ENCODE measurements at places on chromosomes 7 and 10.

DNA sequence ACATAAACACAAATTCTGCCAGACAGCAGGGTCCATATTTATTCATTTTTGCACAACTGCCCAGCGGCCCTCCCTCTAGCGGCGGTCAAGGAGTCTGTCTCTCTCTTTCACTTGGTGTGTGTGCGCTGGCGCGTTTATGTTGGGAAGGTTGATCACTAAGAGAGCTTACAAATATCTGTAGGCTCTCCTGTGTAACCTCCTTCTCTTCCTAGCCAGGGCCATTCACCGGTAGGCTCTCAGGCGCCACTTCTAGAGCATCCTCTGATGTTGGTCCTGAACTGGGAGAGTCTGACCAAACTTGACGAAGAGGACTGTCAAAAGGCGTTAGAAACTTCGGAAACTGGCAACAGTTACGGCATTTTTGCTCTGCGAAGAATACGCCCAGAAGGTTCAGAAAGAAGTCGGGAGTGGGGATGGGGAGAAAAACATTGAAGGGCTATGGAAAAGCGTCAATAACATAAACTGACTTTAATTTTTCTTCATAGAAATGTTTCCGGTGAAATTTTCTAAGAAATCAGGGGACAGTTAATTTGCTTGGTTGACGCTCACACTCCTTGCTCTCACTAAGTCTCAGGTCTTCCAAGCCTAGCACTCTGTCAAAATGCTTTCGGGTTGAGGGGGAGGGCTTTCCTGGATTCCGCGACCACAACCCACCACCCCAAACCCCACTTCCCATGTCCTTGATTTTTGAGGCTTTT, 731.1 kb downstream of the ZWINT start:
- DNase-seq: peak; percentile 46

- DNase-seq: no peak
Measured at GRCh38 chr10:7902413-7902812, 84.1 kb downstream of the TAF3 start.

DNA sequence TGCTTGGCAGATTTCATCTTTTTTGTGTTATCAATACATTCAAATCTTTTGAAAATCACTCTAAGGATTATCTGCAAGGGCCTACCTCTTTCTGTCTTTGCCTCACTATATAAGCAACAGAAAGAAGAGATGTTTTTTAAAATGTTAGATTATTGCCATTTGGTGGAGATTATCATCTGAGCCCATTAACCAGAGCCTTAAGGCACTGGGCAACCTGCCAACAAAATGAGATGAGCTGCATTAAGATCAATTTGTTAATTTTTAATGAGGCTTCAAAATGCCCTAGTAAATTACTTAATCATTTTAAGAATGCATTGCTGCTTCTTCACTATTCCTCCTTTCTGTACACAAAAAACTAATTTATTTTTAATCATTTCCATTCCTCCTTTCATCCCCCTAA, 314.1 kb downstream of the SNX13 start:
- DNase-seq: no peak

GRCh38 chr7:116579835-116580234, 55.0 kb downstream of the CAV1 start:
- no peak for DNase-seq
